Kidney epithelial cell (primary cell): ENCODE measurements at places on chromosomes 5 and 9. TPM values are rescaled to one million over a fixed set of nuclear protein-coding genes. Genes with fewer than 3 reads are reported as not detected.

- DNase-seq = no peak
Measured at GRCh38 chr9:81476813-81477490, 212.4 kb downstream of the TLE1 start.

DNA sequence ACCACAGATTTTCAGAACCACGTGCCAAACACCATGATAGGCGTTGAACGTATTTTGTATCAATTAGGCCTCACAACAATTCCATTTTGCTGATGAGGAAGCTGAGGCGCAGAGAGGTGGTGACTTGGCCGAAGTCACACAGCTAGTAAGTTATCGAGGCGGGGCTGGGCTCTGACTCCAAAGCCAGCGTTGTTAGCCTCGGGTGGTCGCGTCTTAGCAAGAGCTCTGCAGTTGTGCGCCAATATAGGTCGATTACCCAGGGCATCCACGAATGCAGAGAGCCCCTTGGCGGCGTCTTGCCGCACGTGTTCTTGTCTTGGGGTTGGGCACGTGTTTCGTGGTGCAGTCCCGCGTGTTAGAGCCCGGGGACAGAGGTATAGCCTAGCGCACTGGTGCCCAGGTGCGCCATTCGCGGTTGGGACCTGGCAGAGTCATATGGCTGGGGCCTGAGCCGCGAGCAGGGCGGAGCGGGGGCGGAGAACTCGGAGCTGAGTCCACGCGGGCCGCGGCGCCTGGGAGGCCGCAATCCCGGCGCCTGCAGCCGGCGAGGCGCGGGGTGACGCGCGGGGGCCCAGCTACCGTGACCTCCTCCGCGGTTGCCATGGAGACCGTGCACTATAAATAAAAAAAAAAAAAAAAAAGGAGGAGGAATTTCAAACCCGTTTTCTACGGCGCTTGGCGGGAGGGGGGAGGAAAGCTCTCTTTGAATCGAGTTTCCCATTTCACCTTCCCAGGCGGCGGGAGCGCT, 62.3 kb downstream of the CXXC5 start:
- DNase-seq = no peak

DNA sequence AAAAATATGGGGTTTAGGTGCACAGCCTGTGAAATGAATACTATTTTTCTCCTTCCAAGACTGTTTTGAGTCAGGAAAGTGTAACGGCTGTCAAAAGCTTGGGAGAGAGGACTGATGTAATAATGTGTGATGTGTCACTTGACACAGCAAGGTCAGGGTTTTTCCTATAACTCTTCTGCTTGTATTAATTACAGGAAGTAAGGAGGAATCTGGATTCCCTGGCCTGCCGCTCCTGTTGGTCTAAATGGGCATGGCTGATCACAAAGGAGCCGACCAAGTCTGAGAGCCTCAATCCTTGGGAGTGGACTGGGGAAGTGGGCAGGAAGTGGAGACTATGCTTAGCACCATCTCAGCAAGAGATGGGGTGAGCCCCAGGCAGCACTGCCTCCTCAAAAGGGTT, 16.7 kb upstream of the SLC28A3 start:
- DNase-seq = no peak

IL9 gene
- total RNA-seq = not detected in 2 replicates

GRCh38 chr9:33177086-33177485, 9.9 kb upstream of the B4GALT1 start:
- no peak for DNase-seq

DNA sequence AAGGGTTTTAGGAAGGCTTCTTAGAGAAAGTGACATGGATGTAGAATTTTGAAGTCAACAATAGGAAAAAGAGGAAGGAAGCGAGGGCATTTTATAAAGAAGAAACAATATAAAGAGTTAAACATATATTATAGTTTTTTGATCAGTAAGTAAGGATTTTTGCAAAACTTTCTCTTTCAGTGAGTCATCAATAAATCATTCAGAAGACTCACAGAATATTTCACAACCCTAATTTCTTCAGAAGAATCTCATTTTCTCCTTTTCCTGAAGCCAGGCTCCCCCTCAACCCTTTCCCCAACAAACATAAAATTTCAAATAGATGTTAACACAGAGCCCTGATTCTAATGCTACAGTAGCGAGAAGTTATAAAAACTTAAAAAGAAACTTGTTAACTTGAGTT, 4.3 kb upstream of the COX7C start:
- no peak for DNase-seq

GRCh38 chr5:136963504-136963903, 535.6 kb downstream of the SPOCK1 start:
- no peak for DNase-seq

DNA sequence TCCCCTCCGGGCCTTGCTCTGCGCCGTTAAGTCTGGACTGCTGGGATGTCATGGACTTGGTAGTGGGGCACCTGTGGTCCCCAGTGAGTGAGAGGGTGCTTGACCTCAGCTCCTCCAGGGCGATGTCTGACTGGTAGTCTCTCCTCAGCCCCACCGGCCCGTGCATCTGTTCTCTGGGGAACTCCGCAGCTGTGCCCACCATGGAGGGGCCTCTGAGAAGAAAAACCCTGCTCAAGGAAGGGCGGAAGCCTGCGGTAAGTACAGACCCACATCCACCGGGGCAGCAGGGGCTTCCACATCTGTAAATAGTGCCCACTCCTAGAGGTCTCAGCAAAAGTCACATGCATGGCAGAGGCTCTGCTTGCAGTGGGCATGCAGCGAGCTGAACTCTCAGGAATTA, 52.6 kb upstream of the GARNL3 start:
- no peak for DNase-seq

PCDHGA5 gene
- 0.58 and 1.5 TPM in 2 replicates for total RNA-seq

GCNT4 gene
- 3.2 and 3.8 TPM in 2 replicates for total RNA-seq

ZFP2 gene
- 1.3 and 2.9 TPM in 2 replicates for total RNA-seq

GRCh38 chr5:176985516-176985915, 21.1 kb downstream of the UIMC1 start:
- no peak for DNase-seq

CARD9 gene
- total RNA-seq = 1.9 and 2.0 TPM in 2 replicates

DNA sequence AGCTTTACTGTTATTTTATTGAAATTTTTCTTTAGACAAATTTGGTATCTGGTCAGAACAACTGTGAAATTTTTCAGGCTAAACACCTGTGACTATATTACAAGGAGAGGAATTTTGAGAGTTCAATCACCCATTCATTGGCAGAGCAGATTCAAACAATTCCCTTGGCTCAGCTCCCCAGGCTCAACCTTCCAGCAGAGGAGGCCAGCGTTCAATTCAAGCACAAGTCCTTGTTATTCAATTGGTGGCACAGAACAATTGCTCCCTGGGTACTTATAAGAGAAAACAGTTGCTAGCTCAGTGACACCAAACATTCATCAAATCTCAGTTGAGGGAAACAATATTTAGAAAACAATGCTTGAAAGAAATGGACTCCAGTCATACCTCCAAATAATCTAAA, 83.3 kb downstream of the SUSD1 start:
- no peak for DNase-seq

- DNase-seq = no peak
Measured at GRCh38 chr5:56314529-56314928, 81.4 kb upstream of the ANKRD55 start.

TAF11L5 gene
- total RNA-seq = not detected in 2 replicates
